ENCODE measurements at places on chromosomes 11 and 22.

GRCh38 chr11:75431533-75432525 lies 1.2 kb downstream of the KLHL35 start:
- DNase-seq, result no peak

GRCh38 chr22:30436196-30436595 lies 10.6 kb downstream of the MTFP1 start:
- DNase-seq, result no peak

GRCh38 chr11:95373241-95373640 lies 142.2 kb upstream of the SESN3 start:
- no peak for DNase-seq

- DNase-seq, result no peak
Measured at GRCh38 chr11:111512296-111513239, at the start of gene BTG4. Gene BTG4, minus strand, starts transcription at chr11:111512386. Its CDS starts 13,610 bp downstream, at chr11:111498776.

DNA sequence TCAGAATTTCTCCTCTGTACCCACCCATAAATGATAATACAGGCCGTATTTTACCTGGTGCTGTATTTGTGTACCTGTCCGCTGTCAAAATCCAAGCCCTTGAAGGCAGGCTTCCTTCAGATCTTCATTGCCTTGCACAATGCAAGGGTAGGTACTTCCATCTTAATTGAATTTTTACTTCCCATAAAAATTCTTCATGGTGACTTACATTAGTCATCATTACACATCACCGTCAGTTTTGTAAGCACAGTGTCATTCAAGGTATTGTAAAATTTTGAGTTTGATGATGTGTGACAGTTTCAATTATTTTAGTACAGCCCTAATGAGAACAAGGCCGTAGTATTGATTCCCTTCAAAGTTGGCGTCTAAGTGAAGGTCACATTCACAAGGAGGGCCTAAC lies 770 bp upstream of the TSG101 start:
- DNase-seq, result no peak

DNA sequence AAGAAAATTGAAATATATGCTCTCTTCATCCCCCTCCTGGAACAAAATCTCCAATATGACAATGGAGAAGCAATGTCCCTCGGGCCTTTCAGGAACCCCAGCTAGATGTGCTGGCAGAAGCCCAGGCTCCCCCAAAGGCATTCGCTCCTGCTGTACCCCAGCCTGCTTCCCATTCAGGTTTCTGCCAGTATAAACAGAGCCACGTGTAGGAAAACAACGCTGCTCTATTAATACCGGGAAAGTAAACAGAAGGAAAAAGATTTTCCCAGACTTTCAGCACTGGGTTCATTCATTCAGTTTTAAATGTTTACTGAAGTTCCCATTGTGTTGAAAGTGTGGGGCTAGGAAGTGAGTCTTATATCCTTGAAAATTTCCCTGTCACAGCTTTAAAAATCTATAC lies 147.1 kb downstream of the CADM1 start:
- DNase-seq, result no peak

DNA sequence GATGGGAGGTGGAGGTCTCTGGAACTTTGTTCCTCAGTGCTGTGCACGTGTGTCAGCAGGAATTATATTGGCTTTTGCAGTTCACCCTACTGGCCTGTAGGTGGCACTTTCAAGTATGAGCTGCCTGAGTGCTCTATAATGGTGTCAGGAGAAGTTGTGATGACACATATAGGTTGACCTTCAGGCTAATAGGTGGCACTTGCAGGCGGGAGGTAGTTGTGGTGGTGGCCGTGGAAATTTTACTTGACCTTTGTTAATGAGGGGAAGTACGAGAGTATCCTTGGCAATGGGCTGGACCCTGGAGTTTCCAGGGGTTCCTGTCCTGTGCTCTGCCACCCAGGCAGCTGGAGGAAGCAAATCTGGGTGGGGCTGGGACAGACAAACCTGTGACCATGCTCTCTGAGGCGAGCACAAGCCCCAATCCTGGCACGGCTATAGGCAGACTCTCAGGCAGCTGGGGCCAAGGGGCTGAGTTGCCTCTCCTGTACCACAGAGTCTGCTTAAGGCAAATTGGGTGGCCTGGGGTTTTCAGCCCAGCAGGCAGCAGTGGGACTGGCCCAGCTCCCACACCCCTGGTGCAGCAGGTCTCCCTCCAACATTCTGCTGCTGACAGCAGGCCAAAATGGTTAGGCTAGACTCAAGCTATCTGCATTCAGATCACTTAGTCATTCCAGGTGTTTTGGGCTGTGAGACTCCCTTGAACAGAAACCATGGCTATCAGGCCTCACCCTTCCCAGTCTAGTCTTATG lies 147.5 kb upstream of the CTSC start:
- DNase-seq, result no peak

DNA sequence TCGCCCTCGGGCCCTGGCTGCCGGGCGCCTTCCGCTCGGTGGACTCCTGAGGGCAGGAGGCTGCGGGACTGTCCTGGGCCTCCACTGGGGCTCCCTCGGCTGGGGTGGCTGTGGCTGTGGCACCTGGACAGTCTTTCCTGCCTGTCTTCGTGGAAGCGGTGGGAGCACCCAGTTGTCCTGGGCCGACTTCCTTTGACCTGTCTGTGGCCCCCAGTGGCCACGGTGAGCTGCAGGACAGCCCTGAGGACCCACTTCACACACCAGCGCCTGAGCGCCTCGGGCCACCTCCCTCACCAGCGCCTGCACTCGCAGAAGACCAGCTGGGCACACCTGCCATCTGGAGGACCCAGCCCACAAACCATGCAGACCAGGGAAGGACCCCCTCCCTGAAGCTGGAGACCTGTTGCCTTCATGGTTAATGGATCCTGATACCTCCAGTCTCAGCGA lies 1.8 kb upstream of the EPS8L2 start:
- DNase-seq, result no peak

DNA sequence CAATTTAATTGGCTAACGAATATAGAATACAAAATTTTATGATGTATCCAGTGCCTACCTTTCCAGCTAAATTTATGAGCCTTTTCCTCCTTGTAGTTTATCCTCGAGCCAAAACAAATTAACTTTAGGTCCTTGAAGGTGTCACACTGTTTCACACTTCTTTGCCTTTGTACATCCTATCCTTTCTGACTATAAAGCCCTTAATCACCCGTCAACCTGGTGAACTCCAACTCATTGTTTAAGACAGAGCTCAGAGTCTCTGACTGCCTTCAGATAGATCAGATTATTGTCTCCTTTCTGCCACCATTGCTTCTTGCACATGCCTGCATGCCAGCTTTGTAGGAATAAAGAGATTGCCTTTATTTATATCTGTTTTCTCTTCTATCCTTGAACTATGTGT lies 58.8 kb downstream of the CNTN5 start:
- DNase-seq, result no peak

GRCh38 chr11:31995525-31996094 lies 95.3 kb upstream of the RCN1 start:
- DNase-seq, result no peak

DNA sequence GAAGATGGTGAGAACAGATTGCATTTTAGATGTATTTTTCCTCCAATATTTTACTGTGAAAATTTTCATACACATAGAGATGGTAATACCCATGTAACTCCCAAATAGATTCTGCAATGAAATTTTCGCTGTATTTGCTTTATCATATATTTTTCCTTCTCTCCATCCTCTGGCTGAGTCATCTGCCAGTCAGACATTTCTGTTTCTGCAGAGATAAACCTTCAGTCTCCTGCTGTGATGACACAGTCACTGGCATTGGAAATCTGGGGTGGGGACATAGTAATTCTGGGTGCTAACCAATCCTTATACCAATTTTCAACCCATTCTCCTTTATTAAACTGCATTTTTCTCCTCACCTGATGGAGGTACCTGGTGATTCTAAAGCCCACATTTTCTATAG lies 33.7 kb downstream of the SVIP start:
- DNase-seq, result no peak

GRCh38 chr11:116215471-116216113 lies 557.2 kb downstream of the BUD13 start:
- DNase-seq, result no peak

- no peak for DNase-seq
Measured at GRCh38 chr11:26134053-26134452, 197.9 kb upstream of the ANO3 start.

DNA sequence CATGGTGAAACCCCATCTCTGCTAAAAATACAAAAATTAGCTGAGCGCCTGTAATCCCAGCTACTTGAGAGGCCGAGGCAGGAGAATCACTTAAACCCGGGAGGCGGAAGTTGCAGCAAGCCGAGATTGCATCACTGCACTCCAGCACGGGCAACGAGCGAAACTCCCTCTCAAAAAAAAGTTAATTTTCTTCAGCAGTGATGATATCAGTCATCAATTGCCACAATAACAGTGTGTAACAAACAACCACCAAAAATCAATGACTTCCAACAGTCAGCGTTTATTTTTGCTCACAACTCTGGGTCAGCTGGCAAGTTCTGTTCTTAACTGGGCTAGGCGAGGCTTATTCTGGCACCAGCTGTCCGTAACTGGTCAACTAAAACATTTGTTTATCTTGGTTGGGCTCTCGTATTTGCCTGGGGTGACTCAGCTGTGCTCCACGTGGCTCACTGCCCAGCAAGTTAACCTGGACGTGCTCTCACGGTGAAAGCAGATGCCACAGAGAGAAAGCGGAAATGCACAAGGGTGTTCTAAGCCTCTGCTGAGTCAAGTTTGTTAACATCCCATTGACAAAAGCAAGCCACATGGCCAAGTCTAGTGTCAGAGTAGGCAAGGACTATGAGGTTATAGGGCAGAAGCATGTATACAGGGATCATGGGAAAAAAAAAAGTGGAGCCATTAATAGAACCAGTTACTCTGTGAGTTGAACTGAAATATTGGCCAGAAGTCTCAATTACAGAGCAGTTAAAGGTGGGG lies 52.1 kb downstream of the LHFPL7 start:
- no peak for DNase-seq

DNA sequence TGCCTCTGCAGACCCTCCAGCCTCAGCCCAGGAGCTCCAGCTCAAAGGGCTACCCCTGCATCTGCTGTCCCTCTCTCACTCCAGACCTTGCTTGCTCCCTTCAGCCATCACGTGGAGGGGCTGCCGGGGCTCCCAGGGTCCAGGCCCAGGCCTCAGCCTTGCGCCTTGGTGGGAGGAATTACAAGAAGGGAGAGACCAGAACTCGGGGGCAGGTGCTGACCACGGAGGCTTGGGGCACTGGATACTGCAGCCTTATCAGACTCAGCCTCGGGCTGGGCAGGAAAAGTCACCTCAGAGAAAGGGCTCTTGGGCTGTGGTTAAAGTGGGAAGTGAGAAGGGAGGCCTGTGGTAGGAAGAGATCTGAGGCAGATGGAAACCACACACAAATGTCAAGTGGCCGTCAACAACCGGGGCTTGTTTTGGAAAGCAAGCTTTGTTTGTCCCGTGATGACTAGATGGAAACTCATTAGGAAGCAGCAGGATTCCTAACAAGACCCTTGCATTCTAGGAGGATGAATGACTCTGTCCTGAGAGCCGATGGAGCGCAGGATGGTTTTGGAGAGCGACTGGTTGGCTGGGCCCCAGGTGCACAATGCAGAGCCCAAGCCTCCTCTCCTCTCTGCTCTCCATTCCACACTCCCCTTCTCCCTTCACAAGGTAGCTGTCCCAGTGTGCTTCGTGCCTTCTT lies 1321.7 kb downstream of the TBC1D22A start:
- no peak for DNase-seq

- DNase-seq, result no peak
Measured at GRCh38 chr11:118010738-118011461, 24.7 kb downstream of the IL10RA start.

- no peak for DNase-seq
Measured at GRCh38 chr22:31106731-31107177, 614 bp downstream of the SELENOM start.

DNA sequence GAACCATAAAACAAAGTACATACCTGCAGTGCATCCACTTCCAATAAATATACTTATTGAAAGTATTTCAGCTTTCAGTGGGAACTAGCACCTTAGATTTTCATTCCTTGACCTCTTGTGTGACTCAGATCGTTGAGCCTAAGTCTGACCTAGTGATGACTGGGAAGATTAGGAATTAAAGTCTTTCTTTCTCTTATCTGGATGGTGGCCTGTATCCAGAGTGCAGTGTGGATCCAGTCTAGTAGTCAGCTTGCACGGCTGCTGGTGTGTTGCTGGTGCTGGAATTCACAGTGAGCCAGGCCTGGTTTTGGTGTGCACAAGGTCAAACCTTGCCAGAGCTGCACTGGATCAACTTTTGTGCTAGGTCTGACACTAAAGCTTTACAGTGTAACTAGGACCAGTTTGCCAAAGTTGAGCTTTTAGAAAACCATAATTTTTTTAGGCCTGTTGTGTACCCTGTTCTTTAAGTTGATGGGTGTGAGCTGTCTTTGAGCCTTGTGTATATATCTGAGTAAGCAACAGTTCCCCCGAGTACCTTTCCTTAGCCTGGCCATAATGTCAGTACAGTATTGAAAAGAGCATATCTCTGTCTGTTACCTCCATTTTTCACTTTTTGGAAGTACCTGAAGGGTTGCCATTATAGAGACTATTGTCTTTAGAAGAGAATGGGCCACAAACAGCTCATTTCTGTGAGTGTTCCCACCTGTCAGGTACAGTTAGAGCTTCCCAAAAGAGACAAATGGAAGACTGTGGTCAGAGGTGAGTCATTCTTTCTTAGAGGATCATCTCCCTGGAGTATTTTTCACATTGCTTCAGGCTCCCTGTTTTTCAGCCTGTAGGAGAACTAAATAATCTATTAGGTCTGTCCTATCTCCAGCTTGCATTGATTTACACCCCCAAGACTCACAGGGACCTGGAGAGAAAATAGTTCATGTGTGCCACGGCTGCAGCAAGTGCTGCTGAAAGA lies 89.8 kb downstream of the ALX4 start:
- no peak for DNase-seq

- no peak for DNase-seq
Measured at GRCh38 chr22:32961497-32961896, 96.7 kb downstream of the SYN3 start.

GRCh38 chr11:1048375-1049070 lies 12.0 kb upstream of the MUC6 start:
- no peak for DNase-seq

- DNase-seq, result no peak
Measured at GRCh38 chr11:131354251-131354701, 16.1 kb upstream of the NTM start.

DNA sequence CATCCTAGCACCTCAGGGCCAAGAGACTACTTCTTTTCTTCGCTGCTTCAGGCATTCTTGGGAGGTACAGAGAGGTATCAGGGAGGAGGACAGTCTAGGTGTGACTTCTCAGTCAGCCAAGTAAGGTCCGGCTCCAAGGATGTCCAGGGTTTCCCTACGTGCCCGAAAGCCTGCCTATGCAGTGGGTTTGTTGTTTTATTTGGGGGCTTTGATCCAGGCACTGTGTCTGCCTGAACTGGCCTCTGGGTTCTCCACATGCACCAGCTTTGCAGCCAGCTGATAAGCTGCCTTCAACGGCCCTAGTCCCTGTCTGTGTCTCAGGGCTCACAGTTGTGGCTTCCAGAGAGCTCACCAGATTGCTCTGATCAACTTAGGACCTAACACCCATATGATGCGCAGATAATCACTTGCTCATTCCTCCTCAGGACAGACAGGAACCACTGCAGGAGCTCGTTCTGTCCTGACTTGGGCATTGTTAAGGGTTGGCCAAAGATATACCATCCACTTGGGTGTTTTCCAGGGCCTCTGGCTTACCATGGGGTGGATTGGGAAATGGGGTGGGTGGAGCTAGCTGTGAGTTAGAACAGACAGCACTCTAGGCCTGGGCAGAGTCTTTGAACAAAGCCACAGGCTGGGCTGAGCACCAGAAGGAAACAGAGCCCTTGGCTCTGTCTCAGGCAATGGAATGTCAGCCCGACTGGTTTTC lies 45.5 kb upstream of the CRYBB3 start:
- no peak for DNase-seq

Measured in stimulated activated CD4-positive, alpha-beta T cell treated with anti-CD3 and anti-CD28 coated beads, Interleukin-12 subunit alpha, Interleukin-12 subunit beta, amount 100 ng/mL, for 24 hours (primary cell).